ENCODE measurements at places on chromosomes 5 and 9. TPM values are rescaled to one million over a fixed set of nuclear protein-coding genes. Genes with fewer than 3 reads are reported as not detected.
A peak's percentile ranks its signal among the peaks of the same experiment; 100 is the strongest.

- peaks cover 3% of the 10 kb centered on the region for H3K27me3 ChIP-seq
- H3K27ac ChIP-seq: no peak overlapping the region
- no peaks in the 10 kb centered on the region for H3K36me3 ChIP-seq
- no peak for DNase-seq
- H3K4me1 ChIP-seq: peaks cover 3% of the 10 kb centered on the region
Measured at GRCh38 chr5:150066901-150067396, 19.4 kb downstream of the CSF1R start.

DNA sequence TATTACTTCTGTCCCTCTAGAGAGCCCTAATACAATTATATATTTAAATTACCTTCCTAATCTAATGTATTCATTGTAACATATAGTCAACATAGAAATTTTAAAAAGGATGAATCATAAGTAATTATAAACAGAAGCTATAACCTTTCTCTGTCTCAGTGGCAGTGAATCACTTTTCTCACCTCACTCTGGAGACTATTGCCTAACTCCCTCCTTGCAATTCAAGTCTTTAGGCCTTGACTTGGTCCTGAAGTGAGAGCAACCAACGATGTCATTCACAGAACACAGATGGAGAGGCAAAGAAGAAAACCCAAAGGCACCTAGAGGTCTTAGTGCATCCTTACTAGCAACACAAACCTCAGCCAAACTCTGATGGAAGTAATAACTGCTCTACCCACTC lies 133.3 kb upstream of the DPYSL3 start:
- no peak overlapping the region for H3K27ac ChIP-seq
- peaks cover 43% of the 10 kb centered on the region for H3K36me3 ChIP-seq
- DNase-seq: no peak

GRCh38 chr9:95584176-95584575 lies 67.4 kb upstream of the PTCH1 start:
- no peak overlapping the region for H3K4me3 ChIP-seq
- no peak for DNase-seq
- no peaks in the 10 kb centered on the region for H3K36me3 ChIP-seq
- H3K27ac ChIP-seq: no peak overlapping the region
- no peaks in the 10 kb centered on the region for H3K27me3 ChIP-seq

GRCh38 chr5:129474544-129474943 lies 14.4 kb downstream of the ADAMTS19 start:
- H3K4me1 ChIP-seq: no peaks in the 10 kb centered on the region
- H3K27ac ChIP-seq: no peak overlapping the region
- H3K27me3 ChIP-seq: no peaks in the 10 kb centered on the region
- H3K4me3 ChIP-seq: no peak overlapping the region

GRCh38 chr9:89436326-89436725 lies 61.6 kb downstream of the SEMA4D start:
- peaks cover 6% of the 10 kb centered on the region for H3K27me3 ChIP-seq
- peaks cover 4% of the 10 kb centered on the region for H3K36me3 ChIP-seq
- DNase-seq: no peak
- peak overlapping the region; percentile 96 for H3K27ac ChIP-seq
- peaks cover 94% of the 10 kb centered on the region for H3K4me1 ChIP-seq

DNA sequence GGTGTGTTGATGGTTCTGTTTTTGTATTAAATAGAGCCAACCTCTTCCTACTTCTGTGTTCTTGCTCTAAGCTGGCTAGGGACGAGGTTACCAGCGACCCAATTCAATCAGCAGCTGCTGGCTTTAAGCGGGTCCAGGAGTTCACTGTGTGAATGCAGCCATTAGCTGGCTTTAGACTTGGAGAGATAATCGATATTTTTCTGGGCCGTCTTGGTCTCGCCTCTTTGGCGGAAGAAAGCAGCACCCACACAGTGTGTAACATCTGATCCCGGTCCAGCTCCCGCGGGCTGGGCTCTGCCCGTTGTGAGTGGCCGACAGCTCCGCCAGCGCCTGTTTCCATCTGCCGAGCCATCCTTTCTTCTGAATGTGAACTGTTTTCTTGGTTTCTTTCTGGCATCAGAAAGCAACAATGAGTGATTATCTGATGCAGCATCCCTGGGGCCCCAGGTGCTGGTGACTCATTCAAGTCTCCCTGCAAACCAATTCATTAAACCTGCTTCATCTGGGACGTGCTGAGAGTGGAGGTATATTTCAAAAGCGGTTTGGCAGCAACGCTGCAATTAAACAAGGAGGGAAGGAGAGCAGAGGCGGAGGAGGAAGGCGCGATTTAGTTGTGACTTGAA lies 90.8 kb upstream of the IRX4 start:
- H3K36me3 ChIP-seq: no peaks in the 10 kb centered on the region
- H3K4me1 ChIP-seq: no peaks in the 10 kb centered on the region
- DNase-seq: no peak
- no peak overlapping the region for H3K27ac ChIP-seq

DNA sequence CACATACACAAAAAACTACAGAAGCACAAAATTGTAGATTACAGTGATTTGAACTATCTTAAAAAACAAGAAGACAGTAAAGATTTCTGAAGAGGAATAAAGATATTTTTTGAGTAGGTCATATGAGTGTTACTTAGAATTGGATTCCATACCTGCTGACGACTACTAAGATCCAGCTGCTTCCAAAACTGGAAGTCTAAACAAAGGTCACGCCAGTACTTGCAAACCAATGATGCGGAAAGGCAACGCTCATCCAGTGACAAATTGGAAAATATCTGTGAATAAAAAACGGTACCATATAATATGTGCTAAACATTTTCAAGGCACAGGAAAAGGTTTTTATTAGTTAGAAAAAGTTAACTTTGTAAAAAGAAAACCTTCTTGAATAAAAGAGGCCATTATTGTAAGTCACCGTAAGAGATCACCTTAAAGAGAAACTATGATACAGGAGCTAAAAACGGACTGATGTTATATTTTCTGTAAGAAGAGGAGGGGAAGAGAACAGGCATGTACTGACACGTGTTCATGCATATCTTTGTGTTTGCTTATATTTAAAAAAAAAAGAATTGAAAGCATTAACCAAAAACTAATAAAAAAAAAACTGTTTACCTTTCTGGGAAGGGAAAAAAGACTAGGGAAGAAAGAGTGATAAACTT lies 14.1 kb downstream of the FBXL17 start:
- peaks cover 70% of the 10 kb centered on the region for H3K4me1 ChIP-seq
- H3K36me3 ChIP-seq: peaks cover 10% of the 10 kb centered on the region
- no peak for DNase-seq
- no peak overlapping the region for H3K27ac ChIP-seq
- no peaks in the 10 kb centered on the region for H3K27me3 ChIP-seq
- no peak overlapping the region for H3K4me3 ChIP-seq

The DND1 gene
- polyA plus RNA-seq: not detected

Measured in immature natural killer cell (primary cell).